ENCODE measurements at places on chromosomes 2 and 18. TPM values are rescaled to one million over a fixed set of nuclear protein-coding genes. Genes with fewer than 3 reads are reported as not detected.

DNA sequence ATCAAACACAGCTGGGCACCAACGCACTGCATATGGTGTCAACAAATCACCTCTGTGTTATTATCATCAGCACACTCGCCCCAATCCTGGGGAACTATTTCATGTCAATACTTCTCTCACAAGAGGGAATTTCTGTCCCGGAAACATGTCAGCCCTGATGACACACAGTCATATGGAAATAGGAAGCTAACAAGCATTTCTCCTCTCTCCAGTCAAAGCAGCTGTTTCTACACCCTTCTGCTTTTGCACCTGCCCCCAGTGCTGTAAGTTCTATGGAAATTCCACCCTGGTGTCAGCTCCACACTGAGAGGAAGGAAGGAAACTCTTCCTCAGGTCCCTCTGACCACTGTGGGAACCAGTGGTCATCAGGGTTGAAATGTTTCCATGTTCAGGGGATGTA, 447.6 kb upstream of the ID2 start:
- DNase-seq: no peak

DNA sequence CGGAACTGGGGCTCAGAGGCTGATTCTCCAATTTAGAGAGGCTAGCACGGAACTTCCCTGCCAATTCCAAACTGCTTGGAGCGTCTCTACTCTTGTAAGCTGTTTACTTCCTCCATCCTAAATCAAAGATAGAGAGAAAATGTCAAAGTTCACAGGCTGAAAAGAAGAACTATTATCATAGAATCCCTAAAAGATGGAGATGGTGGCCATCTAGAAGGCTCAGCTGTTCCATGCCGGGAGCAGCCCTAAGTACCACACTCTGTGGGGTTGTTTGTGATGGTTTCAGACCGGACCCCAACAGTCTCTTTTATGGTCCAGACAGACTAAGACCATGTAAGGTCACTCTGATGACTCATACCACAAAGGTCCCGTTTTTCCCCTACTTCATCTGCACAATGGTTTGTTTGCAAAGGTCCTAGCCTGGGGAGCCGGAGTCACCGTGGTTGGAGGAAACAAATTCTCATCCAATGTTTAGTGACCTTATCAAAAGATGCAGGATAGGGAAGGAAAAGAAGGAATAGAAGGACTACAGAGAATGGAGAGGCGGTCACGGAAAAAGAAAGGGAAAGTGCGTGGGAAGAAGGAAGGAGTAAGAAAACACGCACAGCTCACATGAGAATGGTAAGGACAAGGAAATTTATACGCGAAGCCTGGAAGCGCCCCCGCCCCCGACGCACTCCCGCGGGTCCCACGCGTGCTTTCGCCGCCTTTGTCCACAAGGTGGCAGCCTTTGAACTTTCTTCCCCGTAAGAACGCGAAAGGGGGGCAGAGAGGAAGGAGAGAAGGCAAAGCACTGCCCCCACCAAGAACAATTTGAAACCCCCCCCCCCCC, 453 bp upstream of the ANTXR1 start:
- DNase-seq: peak; percentile 76

- no peak for DNase-seq
Observed at GRCh38 chr2:36253086-36253485, 102.5 kb upstream of the CRIM1 start.

DNA sequence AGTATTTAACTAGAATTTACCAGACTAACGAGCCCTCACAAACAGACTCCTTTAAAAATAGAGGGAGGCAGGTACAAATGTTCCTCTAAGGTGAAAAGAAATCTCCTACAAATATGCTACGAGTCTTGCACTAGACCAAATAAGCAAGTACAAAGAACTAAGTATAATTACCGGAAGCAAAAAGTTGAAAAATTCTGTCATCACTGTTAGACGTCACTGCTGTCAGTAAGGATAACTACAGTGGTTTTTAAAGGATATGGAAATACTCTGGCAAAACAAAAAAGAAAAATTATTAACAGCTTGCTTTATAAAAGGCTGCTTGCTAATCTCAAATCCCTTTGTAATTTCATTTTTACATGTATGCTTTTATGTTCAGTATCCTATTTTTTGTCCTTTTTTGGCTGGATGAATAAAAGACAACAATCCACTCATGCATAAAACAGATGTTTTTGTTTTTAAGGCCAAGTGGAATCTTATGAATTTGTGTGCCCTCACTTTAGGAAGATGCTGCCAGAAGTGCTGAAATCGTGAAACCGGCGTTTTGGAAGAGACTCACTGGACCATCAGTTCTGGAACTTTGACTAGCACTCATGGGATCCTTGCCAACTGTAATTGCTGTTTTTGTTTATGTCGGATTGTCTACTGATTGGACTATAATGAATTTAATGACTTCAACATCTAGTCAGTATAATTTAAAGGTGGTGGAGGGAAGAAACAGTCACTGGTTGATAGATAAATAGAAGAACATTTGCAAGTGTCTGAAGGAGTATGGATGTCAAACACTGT, 6.7 kb downstream of the ZNF521 start:
- DNase-seq: no peak

DNA sequence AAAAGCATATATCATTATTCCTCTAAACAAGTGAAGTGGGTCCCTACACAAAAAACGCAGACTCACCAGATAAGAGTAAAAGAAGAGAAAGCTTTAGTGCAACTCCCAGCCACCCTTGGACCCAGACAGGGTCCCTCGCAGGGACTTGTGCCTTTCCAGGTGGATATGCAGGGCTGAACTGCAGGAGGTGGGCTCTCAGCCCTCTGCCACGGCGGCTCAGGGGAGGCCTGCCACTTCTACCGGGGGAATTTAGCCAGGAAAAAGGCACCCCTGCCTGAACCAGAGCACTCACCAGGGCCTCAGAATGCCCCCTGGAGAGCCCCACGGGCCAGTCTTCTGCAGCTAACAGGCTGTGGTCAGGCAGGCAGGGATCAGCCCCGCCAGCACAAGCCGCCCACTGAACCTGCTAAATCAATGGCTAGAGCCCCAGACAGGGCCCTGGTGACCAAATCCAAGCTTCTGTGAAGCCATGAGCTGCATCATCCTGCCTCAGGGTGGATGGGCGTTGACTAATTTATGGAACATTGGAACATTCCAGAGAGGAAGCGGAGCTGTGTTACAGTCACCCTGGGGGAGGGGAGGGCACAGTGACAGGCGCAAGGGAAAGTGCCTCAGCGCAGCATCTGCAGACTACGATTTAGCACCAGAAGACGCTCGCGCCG, 209.3 kb downstream of the EIPR1 start:
- DNase-seq: no peak

DNA sequence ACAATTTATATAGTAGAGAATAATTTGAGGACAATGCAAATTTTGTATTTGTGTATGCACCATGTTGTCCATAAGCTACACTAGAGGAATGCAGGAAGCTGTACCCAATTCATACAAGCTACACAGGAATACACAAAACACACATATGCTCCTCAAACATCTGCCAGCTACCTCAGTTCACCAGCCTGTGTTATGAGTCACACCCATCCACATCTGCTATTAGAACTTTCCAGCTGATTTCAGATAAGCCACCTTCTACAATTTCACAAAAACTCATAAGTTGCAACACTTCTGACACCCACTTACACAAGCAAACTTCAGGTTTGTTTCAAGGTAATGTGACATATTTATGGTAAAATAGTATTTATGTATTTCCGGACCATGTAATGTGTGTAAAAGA, 438.9 kb downstream of the SATB2 start:
- no peak for DNase-seq

DNA sequence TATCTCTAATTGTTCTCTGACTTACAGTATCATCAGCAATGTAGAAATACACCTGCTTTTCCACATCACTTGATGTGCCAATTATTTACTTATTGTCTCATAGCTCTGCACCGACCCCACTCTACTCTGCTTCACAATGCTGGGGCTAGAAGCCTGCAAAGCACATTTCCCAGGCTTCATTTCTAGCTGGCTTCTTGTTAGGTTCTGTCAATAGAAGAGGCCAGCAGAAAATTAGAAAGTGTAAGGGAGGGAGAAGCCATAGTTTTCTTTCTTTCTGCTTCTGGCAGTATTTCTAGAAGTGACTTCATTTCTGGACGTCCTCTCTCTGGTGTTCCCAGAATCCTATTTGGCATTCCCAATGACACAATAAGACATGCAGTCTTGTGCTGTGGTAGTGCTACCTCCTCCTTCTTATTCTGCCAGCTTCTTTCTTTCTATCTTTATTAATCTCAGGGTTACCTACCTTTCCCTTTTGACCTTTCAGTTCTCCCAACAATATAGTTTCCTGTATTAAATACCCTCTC, 12.5 kb upstream of the TANC1 start:
- no peak for DNase-seq

DNA sequence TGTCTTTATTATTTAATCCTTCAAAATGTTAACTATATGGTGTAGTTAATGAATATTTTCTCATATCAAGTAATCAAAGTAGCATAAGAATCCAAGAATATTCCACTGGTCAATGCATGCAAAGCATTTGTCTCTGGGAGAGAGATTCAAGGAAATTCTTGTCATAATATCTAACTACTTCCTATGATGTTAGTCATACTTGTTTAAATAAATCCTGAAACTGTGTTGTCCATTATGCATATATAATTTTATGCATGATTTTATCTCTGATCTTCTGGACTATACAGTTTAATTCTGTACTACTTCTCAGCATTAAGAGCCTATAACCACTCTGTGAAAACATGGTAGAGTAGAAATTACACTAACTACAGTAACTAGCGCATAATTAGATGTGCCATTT, 388.3 kb downstream of the NR4A2 start:
- no peak for DNase-seq

DNA sequence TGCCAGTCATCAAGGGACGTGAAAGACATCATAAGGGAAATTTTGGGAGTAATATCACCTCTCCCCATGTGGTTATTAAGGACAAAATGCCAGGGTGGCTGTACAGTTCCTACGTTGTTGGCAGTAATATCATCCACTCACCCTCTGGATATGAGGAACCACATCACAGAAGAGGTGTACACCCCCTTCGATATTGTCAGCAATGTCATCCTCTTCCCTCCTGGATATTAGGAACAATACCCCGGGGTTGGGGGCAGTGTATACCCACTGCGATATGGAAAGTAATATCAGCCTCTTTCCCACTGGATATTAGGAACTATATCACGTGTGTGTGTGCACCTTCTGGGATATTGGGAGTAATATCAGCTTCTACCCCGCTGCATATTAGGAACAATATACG, 1933.3 kb downstream of the SUCLG1 start:
- DNase-seq: no peak

DNA sequence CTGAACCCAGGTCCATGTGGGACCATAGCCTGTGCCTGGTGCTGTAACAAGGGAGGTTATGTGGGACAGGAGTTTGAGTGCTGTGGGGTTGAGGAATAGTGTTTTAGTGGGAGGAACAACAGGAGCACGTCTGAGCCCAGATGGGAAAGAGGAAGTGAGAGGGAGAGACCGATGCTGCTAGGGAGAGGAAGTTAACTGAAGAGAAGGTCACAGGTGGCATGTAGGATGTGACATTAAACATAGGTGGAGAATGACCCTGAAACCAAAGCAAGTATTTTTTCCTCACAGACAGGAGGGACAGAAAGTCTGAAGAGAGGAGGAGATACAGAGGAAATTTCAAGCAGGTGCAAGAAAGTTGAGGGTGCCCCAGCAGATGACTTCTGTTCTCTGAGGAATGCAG, 87.8 kb downstream of the ACOXL start:
- no peak for DNase-seq

DNA sequence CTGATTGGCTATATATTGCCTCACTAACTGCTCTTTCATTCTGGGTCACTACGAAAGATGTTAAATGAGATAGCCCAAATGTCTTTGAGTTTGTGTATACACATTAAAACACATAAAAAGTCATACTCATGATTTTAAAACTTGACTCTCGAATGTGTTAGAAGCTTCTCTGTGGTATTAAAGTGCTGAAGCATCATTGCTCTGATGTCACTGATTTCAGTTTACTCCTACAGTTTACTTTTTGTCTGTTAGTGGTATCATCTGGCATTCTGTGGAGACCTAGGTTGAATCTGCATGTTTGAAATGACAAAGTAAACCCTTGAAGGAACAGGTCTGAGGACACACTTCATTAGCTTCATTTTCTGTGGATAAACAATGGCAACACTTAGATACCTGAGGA, 10.7 kb downstream of the NT5DC4 start:
- no peak for DNase-seq

GRCh38 chr2:138493334-138493733, 8.2 kb upstream of the SPOPL start:
- DNase-seq: no peak

- peak; percentile 28 for DNase-seq
Observed at GRCh38 chr2:64943387-64944150, 45.6 kb upstream of the SLC1A4 start.

DNA sequence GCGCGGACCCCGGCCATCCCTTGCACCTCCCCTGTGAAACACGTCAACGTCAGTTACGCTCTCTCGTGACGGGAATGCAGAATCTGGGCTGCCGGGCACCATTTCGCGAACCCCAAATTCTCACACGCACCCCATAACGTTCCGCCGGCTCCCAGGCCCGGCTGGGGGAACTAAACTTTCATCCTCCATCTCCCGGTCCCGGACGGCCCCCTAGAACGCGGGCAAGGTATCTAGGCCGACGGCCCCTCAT, 544 bp downstream of the DNAJC27 start:
- peak; percentile 47 for DNase-seq

- peak; percentile 73 for DNase-seq
Observed at GRCh38 chr2:138829326-138829919, 49.2 kb upstream of the NXPH2 start.

GRCh38 chr2:29317801-29318485, 202.7 kb downstream of the CLIP4 start:
- no peak for DNase-seq

GRCh38 chr18:29153091-29153490, 976.2 kb upstream of the CDH2 start:
- DNase-seq: no peak

DNA sequence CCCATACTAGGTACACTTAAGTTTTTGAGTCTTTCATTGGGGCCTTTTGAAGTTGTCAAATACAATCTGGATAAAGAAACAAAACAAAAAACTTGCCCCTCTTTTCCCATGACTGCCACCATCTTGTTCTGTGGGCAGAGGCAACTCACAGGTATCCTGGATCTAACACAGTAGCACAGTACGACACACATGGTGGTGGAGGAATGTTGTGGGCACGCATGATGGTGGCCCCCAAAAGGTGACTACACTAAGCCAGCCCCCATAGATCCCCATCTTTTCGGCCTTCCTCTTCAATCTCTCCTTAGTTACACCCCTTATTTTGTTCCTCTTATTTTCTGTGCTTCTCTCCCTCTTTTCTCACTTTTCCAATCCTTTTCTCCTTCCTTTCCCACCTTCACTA, 4.5 kb upstream of the STPG4 start:
- no peak for DNase-seq

The WNT10A gene
- polyA plus RNA-seq: 5.7 TPM

The TRIM43 gene
- not detected for polyA plus RNA-seq

The DUSP2 gene
- polyA plus RNA-seq: 17.0 TPM

The C2orf92 gene
- 4.5 TPM for polyA plus RNA-seq

The CFAP221 gene
- polyA plus RNA-seq: 3.5 TPM

The ZNF514 gene
- 9.3 TPM for polyA plus RNA-seq

The CHRNG gene
- not detected for polyA plus RNA-seq

The FIGN gene
- polyA plus RNA-seq: 1.4 TPM

The KRTCAP3 gene
- 23.3 TPM for polyA plus RNA-seq

The PCARE gene
- polyA plus RNA-seq: not detected

The GAL3ST2 gene
- polyA plus RNA-seq: not detected

The NEDD4L gene
- polyA plus RNA-seq: 104 TPM

The RAPH1 gene
- 8.3 TPM for polyA plus RNA-seq

The MRPL53 gene
- polyA plus RNA-seq: 89.6 TPM

The NTSR2 gene
- polyA plus RNA-seq: not detected

The CEBPZOS gene
- polyA plus RNA-seq: 13.7 TPM

The CPS1 gene
- 145 TPM for polyA plus RNA-seq

Measured in hepatocyte (in vitro differentiated cells).